Amniotic stem cell (primary cell): ENCODE measurements at places on chromosomes 1 and 21.

- no peak for DNase-seq
Observed at GRCh38 chr1:217674028-217674729, 43.0 kb downstream of the SPATA17 start.

DNA sequence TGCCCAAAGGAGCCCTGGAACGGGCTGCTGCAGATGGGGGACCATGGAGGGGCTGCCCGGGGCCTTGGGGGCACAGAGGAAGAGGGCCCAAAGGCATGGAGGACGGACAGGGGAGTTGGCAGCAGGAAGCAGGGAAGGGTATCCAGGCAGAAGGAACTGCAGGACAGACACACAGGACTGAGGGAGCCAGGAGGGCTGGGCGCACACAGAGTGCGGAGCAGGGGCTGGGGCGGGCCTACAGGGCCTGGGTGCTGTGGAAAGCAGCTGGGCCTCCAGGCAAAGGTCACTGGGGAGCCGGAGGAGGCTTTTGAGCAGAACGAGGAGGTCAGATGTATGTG lies 28.1 kb downstream of the KRTAP10-1 start:
- no peak for DNase-seq

GRCh38 chr1:193661385-193661784 lies 475.0 kb upstream of the B3GALT2 start:
- no peak for DNase-seq

GRCh38 chr1:192576190-192577144 lies 894 bp downstream of the RGS1 start:
- DNase-seq = no peak

- DNase-seq = no peak
Observed at GRCh38 chr1:228871314-228872061, 136.2 kb downstream of the RHOU start.

- DNase-seq = no peak
Observed at GRCh38 chr1:242456726-242457269, 67.7 kb downstream of the PLD5 start.

- DNase-seq = no peak
Observed at GRCh38 chr1:160768295-160768657, 27.7 kb upstream of the LY9 start.

GRCh38 chr1:50333595-50333974 lies 89.7 kb downstream of the DMRTA2 start:
- DNase-seq = no peak

- DNase-seq = no peak
Observed at GRCh38 chr1:214494706-214495105, 56.7 kb downstream of the PTPN14 start.

DNA sequence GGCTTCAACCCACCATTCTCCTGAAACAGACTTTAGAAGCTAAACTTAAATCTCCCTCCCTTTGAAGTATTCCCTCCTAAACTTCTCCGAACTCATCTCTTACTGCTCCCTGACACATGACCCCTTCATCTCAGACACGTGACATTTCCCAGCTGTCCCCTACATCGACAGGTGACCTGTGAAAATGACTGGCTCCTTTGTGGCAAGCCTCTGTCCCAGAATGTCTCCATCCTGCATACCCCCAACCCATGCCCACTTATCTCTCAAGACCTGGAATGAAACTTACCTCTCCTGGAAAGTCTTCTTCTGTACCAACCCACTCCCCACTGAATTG lies 4.2 kb downstream of the FMOD start:
- DNase-seq = no peak

- DNase-seq = no peak
Observed at GRCh38 chr1:28115267-28115666, 26.9 kb upstream of the EYA3 start.

GRCh38 chr1:154856049-154856448 lies 14.0 kb downstream of the KCNN3 start:
- no peak for DNase-seq

GRCh38 chr1:70847013-70847412 lies 200.6 kb downstream of the PTGER3 start:
- DNase-seq = no peak

GRCh38 chr1:28507646-28508434 lies 2.0 kb downstream of the RCC1 start:
- DNase-seq = no peak

DNA sequence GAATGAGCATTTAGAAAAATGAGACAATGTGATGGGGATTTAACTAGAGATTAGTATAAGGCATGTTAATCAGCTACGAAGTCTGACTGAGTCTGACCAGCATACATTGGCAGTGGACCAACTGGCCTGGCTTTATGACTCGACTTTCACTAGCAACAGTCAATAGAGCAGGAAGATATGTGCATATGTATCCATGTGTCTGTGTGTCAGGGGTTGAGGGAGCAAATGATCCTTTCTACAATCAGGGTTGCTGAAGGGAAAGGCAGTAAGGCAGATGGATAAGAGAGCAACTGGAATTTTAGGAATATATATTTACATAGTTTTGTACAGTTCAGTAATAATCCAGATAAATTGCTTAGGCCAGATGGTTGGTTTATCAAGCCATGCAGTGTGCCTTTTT lies 645.6 kb downstream of the PLA2G4A start:
- DNase-seq = peak; percentile 51

GRCh38 chr1:2592672-2593071 lies 6.1 kb downstream of the PRXL2B start:
- no peak for DNase-seq

DNA sequence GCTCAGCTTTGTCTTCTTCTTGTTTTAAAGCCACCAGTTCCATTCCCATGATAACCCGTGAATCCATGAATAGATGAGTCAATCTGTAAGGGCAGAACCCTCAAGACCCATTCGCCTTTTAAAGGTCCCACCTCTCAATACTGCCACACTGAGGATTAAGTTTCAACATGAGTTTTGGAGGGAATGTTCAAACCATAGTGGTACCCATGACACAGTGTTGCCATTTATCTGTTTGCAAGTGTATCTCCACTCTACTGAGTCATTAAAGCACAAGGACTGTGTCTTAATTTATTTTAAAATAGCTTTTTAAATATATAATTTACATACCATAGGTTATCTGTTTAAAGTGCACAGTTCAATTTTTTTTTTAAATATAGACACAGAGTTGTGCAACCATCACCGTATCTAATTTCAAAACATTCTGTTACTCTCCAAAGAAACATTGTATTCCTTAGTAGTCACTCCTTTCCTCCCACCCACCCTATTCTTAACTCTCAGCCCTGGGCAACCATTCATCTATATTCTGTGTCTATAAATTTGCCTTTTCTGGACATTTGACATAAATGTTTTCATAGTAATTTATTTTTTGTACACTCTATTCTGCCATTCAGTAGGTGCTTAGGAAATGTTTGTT lies 4.8 kb upstream of the IL24 start:
- DNase-seq = no peak

DNA sequence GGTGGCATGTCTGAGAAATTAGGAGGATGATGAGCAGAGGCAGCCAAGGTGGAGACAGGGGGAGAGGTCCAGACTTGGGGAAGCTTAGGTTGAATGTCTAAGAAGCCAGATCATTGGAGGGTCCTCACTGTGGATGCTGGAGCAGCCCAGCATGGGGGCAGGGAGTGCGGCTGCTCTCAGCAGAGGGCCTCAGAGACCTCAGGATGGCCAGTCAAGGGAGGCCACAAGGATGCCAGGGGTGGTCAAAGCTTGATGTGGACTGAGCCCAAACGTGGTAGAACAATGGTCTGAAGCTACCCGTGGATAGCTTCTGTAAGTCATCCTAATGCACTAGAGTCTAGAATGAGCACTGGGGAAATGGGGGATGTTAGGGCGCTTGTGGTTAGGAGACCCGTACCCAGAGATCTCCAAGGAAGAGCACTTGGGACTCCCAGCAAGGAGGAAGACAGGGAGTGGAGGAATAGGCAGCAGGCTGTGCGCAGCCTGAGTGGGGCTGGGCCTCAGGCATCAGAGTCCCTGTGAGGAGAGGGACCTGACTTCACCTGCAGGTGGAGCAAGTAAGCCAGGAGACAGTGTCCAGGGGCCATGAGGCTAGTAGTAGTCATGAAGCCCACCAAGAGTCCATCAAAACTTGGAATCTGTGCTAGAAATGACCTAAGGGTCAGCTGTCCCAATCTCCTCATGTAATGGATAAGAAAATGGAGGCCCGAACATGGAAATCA lies 4.3 kb upstream of the S100A9 start:
- no peak for DNase-seq

DNA sequence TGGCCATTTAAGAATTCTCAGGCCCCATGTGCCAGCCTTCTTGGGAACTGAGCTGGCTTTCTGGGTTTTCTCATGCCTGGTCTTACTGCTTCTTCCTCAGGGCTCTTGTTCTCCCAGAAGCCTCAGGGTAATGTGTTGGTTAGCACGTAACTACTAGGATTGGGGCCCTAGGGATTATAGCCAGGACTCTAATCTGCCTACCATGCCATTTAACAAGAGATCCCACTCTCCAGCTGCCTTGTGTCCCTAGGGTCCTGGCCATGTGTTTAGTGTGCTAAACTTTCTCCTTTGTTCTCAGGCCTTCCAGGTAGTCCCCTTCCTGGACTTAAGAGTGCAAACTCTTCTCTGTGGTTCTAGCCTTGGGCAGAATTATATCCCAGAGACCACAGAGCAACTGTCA lies 2.2 kb upstream of the SH3BGRL3 start:
- no peak for DNase-seq

- no peak for DNase-seq
Observed at GRCh38 chr1:38084700-38085099, 38.1 kb upstream of the POU3F1 start.

GRCh38 chr21:45949928-45950739 lies 31.4 kb upstream of the COL6A1 start:
- no peak for DNase-seq

DNA sequence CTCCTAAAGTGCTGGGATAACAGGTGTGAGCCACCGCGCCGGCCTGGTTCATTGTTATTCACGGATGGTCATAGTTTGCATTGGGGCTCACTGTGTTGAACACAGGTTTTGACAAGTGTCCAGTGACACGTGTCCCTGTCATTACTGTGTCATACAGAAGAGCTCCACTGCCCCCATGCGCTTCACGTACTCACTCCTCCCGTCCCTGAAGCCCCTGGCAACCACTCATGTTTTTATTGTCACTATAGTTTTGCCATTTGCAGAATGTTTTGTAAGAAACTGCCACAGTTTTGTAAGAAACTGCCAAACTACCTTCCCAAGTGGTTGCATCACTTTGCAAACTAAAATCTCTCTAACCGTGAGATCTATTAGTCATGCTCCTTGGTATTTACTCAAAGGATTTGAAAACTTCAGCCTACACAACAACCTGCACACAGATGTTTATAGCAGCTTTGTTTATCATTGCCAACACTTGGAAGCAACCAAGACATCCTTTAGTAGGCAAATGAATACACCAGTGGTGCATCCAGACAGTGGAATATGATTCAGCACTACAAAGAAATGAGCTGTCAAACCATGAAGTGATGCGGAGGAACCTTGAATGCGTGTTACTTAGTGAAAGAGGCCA lies 163.2 kb upstream of the COL6A1 start:
- no peak for DNase-seq

- DNase-seq = peak; percentile 2
Observed at GRCh38 chr1:186304982-186305949, 69.8 kb downstream of the TPR start.

- DNase-seq = no peak
Observed at GRCh38 chr1:203287109-203287893, 18.0 kb upstream of the BTG2 start.

DNA sequence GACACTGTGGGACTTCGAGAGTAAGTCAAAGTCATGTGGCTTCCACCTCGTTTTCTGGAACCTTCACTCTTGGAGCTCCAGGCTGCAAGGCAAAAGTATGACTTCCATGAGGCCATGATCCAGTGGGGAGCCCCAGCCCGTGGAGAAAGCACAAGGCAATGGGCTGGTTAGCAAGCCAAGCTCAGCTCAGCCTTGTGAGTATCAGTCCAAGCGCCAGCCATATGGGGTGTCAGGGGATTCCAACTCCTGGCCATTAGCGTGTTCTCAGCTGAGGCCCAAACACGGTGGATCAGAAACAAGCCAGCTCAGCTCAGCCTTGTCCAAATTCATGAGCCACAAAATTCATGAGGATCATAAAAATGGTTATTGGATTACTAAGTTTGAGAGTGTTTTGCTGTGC lies 261.0 kb downstream of the RHOU start:
- no peak for DNase-seq

DNA sequence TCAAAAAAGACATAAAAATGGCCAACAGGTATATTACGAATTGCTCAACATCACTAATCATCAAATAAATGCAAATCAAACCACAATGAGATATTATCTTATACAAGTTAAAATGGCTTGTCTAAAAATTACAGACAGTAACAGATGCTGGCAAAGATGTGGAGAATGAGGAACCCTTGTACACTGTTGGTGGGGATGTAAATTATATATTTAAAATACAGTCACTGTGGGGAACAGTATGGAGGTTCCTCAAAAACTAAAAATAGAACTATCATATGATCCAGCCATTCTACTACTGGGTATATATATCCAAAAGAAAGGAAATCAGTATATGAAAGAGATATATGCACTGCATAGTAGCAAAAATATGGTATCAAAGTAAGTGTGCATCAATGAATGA lies 1037.2 kb upstream of the B3GALT2 start:
- no peak for DNase-seq

GRCh38 chr21:37667380-37667779 lies 248.9 kb downstream of the KCNJ6 start:
- DNase-seq = no peak

DNA sequence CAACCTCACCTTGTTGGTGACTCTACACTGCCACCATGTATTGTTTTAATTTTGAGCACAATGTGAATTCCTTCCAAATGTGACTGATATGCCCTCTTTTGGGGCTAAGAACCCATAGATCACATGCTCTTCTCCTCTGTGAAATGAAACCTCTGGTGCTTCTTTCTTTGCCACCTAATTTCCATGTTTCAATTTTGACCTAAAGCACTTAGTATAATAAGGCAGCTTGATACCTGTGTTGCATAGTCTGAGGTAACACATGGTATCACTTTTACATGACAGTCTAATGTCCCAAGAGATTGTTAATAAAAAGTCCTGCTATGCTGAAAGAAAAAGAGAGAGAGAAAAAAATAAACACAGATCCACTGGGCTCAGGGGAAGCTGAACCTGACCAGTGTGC lies 24.2 kb downstream of the CLEC20A start:
- no peak for DNase-seq

DNA sequence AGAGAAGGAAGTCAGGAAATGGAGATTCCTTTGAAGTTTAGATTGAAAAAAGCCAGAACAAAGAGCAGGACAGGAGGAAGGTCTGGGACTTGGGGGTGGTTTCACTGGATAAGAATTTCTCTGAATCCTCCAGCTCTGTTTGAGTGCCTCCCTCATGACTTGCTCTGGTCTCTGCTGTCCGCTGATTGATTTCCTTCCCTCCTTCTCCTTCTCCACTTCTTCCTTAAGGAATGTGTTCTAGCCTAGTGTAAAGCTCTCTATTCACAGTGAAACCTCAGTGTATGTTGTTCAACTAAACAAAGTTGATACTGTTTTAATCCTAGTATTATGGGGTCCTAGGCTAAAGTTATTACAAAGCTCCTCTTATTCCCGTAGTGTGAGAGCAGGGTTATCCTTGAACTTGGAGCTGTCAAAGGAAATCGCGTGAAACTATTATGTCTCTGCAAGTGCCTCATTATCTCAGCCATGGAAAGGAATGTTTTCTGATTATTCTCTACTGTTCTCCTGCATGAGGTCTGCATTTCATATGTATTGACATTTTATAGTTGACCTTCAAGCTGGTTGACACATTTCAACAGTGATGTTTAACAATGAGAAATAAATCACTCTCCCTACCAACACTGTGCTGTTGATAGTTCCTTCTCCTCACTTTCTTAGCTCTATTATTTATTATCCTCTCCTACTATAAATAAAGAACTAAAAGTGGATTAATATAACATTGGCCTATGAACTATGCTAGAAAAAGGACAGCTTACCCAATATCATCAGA lies 82.7 kb upstream of the KCTD3 start:
- no peak for DNase-seq
